MG63 (cell line): ENCODE measurements at places on chromosomes 2 and 18.

DNA sequence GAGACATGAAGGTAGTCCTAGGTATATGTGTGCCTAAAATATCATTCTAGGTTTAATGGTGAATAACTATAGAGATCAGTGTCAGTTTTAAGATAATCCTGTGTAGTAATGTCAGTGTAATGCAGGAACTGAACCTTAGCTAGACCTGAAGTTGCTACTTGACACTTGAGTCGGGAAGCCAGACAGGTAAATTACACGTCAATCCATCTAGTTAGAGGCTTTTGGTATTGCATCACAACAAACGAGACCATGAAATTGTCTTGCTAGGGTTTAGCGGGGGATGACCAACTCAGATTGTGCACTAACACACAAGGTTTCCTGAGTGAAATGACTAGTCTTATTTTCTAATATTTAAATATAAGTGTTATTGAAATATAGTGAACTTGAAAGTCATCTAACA, 2.0 kb downstream of the YPEL5 start:
- DNase-seq, result no peak

DNA sequence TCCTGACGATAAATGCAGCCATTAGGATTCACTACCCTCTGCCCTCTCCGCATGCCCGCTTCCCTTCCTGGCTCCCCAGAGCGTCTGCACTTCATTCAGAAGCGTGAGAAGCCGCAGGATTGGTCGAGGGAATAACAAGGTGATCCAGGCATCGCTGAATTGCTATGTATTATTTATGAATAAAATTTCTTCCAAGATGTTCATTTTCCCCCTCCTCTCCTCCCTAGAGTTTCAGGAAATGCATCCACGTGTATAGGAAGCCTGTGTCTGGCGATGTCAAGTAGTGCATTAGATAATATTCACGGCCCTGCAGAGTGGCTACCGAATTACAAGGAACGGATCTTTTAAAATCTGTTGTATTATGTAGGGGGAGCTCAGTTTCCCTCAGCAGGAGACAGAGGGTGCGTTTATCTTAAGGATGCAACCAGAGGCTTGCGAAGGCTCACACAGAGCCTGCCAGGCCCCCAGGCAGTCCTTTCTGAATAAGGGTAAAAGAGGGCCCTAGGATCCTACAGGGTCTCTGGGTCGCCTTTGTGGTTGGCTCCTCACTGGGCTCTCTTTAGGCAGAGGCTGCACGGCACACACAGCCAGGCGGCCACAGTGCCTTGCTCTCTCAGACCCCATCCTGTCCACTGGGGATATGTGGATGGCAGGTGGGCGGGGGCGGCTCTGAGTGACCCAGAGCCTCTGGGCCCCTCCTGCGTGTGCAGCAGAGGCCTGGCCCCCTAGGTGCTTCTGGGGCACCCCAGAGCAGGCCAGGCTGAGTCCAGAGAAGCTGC, 224.1 kb upstream of the PXDN start:
- no peak for DNase-seq

GRCh38 chr18:79855147-79855933, 57.6 kb downstream of the KCNG2 start:
- peak; percentile 65 for DNase-seq

GRCh38 chr18:52903857-52904256, 563.9 kb downstream of the DCC start:
- DNase-seq, result peak; percentile 6

GRCh38 chr2:226782092-226782713, 17.4 kb downstream of the IRS1 start:
- no peak for DNase-seq

GRCh38 chr2:19882286-19882685, 19.5 kb downstream of the TTC32 start:
- no peak for DNase-seq

DNA sequence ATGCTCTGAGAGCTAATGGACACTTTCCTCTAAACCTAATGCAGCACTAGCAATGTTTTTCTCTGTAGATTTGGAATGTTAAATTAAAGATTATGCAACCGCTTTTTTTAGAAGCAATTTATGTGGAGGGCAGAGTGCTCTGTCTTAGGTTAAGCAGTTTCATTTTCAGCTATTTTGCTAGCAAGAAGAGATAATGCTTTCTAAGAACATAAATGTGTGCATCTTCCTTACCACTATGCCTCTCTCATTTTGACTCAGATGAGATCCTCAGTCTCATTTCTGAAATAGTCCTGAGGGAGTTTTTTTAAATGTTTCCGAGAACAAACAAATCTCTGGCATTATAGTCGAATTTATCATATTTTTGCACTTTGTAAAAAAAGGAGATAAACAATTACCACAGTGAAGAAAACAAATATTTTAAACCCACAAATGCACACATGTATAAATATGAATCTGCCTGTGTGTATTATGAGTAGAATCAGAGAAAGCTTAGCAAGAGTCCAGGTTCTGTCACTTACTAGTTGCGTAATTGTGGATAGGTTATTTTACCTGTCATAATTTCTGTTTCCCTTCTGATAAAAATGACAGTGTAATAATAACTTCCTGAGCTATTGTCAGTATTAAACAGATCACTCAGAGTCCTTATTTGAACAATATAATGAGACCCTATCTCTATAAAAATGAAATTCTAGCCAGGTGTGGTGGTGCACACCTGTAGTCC, 207.7 kb upstream of the CRIM1 start:
- DNase-seq, result no peak

DNA sequence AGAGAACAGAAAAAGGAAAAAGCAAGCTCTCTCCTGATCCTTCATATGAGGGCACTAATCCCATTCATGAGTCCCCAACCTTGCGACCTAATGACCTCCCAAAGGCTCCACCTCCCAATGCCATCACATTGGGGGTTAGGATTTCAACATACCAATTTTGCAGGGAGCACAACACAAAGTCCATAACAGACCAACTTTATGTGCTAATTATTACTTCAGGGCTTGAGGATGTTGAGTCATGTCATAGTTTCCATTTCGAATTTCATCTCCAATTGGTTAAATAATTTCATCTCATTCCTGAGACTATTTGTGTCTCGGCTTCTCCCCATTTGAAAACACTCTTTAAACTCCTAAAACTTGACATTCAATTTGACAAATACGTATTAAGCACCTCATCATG, 69.9 kb upstream of the KLF7 start:
- no peak for DNase-seq

DNA sequence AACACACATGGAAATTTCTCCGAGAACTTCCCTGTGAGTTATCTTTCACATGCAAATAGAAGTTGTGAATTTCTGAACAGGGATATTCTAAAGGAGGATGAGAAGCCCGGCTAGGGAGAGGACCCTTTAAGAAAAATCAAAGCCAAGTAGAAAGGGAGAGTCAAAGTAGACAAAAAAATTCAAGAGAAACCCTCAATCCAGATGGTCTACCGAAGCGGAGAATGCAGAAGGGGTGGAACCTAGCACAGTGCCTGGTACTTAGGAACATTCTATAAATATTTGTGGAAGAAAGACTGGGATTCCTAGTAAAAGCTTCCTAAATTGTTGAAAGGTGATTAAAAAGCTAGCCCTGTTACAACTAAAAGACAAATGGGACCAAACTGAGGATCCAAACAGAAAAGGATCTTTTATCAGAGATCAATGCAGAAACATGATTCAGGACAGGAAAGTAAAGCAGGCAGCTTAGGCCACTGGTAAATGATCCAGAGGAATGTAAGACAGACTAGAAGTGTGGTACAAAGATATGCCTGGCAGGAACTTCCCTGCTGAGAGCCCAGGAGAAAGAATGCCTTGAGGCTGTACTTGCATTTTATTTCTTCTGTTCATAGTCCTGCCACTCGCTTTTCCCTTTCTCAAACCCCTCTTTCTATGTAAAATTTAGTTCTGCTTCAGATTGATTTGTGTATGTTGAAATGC, 19.5 kb upstream of the GLS start:
- peak; percentile 72 for DNase-seq

- DNase-seq, result no peak
Observed at GRCh38 chr2:54810246-54810645, 86.8 kb downstream of the EML6 start.

GRCh38 chr2:130835766-130836015, 1.0 kb upstream of the ARHGEF4 start:
- DNase-seq, result no peak

- peak; percentile 63 for DNase-seq
Observed at GRCh38 chr2:71784734-71785511, 331.6 kb downstream of the DYSF start.

DNA sequence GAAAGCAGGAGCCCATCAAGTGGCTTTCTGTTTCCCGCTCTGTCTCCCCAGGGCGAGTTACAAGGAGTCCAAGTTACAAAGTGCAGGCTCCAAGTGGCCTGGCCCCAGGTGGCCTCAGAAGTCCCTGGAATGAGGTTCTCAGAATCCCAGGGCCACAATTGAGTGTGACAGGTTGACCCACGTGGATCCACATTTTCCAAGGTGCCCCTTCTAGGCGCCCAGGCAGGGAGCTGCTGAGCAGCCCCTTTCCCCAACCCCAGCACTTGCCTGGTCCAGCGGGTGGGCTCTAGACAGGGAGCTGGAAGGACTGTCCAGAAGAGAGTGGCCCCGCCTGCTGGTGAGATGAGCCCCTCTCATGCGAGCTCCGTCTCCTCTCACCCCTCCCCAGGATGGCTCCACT, 253.4 kb downstream of the CYP26B1 start:
- DNase-seq, result no peak

GRCh38 chr2:54660752-54661151, 62.7 kb upstream of the EML6 start:
- DNase-seq, result no peak

DNA sequence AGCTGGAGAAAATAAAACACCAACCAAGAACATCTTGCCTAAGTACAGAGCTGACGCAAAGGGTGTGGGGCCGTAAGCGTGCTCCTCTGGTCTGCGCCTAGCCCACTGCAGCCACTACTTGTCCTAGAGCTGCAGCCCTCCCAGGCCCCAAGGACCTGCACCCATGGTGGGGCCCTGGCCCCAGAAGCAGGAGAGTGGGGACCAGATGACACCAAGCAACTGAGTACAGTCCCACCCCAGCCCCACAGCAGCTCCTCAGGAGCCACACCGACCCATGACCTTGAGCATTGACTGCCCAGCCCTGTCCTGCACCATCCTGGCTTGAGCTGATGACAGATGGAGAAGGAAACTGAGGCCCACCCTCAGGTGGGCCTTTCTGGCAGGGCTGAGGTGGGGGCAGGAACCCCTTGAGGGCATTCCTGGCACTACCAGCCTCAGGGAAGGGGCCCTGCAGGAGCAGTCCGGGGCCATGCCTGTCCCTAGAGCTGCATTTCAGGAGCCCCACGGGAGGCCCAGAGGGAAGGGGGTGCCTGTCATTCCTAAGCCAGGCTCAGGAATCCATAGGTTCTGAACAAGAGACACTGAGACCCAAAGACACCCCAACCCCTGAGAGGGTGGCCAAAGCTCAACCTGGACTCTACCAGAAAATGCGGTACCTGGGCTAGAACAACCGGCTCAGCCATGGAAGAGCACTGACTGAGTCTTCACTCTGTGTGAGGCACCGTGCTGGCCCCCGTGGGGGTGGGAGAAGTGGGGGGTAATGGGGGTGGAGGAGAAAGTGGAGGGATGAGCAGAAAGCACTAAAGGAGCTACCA, 4.9 kb downstream of the KIF1A start:
- no peak for DNase-seq

GRCh38 chr18:56019908-56020307, 431.9 kb upstream of the TCF4 start:
- no peak for DNase-seq

DNA sequence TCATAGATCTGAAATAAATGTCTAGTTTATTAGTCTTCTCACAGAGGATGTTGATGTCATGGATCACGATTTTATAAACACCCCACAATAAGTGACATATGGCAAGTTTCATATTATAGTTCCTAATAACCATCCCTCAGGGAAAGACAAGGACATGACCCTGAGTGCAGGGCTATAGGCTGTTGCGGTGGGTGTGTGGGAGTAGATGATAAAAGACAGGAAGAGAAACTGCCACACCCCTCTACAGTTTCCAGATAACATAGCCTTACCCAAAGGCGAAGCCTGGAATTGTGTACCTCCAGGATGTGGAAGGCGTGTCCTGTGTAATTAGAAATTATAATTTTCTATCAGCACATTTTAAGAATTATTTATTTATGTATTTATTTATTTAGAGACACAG, 2.4 kb upstream of the NEDD4L start:
- DNase-seq, result no peak

DNA sequence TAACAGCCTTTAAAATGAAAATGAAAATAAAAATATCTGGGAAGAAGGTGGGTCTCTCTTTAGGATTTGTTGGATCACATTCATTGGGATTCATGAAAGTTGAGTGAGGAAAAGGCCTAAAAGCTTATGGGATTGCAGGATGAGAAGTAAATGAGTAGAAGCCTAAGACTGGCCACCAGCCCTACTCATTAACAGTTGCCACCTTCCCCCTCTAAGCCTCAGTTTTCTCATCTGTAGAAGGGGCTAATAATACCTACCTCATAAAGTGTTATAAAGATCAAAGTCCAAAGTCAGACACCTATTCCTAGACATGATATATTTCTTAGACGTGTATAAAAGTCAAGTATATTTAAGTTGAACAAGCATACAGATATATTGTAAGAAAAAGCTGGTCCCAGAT, 23.8 kb downstream of the RDH14 start:
- DNase-seq, result no peak

DNA sequence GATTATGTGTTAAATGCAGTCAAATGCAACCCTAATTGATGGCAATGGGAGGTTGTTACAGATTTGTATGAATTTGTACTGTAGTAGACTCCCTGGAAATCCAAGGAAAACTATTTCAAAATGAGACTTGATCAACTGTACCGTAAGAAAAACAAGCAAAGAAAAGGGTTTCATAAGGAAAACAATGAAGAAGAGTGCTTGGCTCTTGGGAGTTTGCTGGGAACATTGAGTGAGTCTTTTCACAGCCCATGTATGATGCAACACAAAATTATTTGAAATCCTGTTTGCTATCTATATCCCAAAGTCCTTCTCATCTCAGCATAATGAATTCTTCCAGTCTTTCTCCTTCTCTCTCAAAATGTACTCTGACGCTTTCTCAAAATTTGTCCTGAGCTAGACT, 67.0 kb upstream of the OSR1 start:
- no peak for DNase-seq

DNA sequence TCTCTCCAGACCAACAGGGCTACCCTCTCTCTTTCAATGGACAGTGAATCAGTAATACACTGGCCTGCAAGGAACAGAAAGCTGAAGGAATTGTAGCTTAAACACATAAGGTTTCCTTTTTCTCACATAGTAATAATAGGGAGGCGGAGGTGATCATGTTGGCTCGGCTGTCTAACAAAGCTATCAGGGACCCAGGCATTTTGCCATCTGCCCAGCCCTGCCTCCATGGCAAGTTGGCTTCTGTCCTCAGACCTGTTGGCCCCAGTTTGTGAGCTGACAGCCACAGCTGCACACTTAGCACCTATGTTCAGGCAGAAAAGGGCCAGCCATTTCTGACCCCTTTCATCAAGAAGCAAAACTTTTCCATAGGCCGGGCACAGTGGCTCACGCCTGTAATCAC, 2.0 kb upstream of the CHRNG start:
- DNase-seq, result no peak

DNA sequence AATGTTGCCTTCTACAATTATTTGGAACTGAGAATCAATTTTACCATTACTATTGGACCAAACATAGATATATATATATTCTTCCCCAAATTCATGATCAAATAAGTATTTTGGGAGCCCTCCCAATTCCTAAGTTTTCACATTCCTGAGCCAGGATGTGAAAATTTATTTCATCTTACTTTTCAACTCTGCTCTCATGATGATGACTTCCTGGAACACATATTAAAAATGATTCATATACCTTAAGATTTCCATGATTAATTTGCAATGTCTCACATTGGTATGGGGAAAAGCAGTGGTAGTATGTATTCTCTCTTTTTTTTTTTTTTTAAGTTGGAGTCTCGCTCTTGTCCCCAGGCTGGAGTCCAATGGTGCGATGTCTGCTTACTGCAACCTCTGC, 596.1 kb upstream of the ZEB2 start:
- DNase-seq, result no peak
